Kidney epithelial cell (primary cell): ENCODE measurements at places on chromosomes 3 and 15. TPM values are rescaled to one million over a fixed set of nuclear protein-coding genes. Genes with fewer than 3 reads are reported as not detected.

DNA sequence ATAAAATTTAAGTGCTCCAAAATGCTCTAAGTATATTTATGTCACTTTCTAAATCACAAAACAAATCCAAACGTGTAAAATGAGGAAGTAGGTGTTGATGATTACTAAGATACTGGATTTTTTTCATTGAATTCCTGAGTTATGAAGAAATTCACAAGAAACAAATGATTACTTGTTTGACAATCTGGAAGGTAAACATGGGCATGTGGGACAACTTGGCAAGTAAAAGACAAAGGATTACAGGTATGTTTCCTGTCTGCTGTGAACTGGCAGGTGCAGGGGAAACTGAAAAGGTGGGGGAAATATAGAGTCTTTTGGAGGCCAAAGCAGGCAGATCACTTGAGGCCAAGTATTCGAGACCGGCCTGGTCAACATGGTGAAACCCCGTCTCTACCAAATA lies 252.7 kb upstream of the AZI2 start:
- no peak for DNase-seq

GRCh38 chr3:2023959-2024358 lies 74.7 kb upstream of the CNTN4 start:
- peak; percentile 34 for DNase-seq

- peak; percentile 21 for DNase-seq
Measured at GRCh38 chr3:87503900-87504498, 227.6 kb upstream of the POU1F1 start.

- no peak for DNase-seq
Measured at GRCh38 chr3:164479406-164479805, 598.9 kb downstream of the SI start.

GRCh38 chr15:70222606-70223005 lies 124.9 kb upstream of the TLE3 start:
- no peak for DNase-seq

SERPINI1 gene
- total RNA-seq = 1.9 and 2.4 TPM in 2 replicates

DNA sequence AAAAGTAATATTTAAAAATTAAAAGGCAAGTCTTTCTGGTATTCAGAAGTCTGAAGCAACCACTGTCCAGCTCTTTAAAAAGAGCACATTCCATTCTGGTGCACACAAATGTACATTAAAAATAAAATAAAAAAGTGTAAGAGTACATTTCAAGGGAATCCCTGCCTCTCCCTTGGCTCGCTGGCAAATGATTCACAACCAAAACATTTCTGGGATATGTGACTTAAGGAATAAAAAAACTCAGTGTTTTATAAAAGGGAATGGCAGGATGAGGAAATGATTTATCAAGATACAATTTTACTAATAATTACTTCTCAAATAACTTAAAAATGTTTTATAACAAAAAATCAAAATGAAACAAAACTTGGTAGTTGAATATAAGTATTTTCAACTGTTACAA lies 23.8 kb upstream of the ANXA2 start:
- no peak for DNase-seq

DNA sequence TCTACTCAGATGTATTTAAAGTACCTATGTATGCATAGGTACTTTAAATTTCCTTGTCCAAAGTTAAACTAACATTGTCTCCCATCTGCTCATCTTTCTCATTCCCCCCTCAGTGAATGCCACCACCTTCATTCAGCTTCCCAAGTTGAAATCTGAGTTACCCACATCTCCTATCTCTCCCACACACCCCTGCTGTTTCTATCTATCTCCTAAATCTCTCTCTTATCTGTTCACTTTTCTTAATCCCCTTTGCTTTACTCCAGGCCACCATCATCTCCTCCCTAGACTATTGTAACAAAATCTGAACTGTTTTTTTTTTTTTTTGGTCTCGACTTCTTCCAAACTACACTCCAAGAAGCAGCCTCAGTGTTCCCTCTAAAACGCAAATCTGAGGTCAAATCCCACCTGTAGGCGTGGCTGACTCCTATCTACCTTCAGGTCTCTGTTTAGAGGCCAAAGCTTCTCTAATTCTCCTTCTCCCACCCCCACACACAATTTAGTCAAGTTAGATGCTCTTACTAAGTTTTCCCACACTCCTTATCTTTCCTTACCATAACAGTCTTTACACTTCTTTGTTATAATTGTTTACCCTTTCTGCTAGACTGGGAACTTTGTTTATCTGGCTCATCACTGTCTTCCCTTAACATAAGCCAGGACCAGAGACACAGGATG lies 3.5 kb upstream of the NEO1 start:
- DNase-seq = no peak

- DNase-seq = no peak
Measured at GRCh38 chr15:99507504-99508310, 58.1 kb upstream of the MEF2A start.

DNA sequence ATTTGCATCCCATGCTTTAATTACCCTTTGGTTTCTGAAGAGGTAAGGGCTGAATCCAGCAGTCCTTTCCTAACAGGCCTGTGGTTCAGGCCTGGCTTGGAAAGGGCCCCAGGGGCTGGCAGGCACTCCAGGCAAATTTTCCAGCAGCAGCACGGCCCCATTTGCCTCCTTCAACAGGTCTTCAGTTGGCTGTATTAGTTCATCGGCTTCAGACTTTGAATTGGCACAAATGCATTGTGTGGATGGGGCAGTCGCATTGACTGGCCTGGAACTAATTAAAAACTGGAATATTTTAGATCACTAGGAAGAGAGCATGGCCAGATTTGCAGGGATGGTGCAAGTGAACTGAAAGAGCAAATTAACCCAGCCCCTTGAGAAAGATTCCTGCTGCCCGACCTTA lies 207.8 kb upstream of the MCTP2 start:
- DNase-seq = no peak

DNA sequence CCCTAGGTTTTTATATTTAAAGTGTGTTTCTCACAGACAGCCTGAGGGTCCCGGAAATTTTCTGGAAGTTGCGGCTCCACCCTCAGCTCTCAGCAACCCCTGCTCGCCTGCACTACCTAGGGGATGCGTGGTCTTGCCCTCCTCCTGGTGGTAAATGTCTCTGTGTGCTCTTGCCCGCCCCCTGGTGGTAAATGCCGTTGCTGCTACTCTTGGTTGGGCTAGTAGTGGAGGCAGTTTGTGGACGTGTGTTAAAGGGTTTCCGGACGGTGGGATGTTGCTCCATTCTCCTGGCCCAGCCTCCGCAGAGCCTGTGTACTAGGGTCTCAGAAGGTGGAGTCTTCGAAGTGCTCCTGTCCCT lies 27.4 kb downstream of the STOML1 start:
- DNase-seq = no peak

NR2E3 gene
- not detected in 2 replicates for total RNA-seq

SH2D7 gene
- not detected in 2 replicates for total RNA-seq

DNA sequence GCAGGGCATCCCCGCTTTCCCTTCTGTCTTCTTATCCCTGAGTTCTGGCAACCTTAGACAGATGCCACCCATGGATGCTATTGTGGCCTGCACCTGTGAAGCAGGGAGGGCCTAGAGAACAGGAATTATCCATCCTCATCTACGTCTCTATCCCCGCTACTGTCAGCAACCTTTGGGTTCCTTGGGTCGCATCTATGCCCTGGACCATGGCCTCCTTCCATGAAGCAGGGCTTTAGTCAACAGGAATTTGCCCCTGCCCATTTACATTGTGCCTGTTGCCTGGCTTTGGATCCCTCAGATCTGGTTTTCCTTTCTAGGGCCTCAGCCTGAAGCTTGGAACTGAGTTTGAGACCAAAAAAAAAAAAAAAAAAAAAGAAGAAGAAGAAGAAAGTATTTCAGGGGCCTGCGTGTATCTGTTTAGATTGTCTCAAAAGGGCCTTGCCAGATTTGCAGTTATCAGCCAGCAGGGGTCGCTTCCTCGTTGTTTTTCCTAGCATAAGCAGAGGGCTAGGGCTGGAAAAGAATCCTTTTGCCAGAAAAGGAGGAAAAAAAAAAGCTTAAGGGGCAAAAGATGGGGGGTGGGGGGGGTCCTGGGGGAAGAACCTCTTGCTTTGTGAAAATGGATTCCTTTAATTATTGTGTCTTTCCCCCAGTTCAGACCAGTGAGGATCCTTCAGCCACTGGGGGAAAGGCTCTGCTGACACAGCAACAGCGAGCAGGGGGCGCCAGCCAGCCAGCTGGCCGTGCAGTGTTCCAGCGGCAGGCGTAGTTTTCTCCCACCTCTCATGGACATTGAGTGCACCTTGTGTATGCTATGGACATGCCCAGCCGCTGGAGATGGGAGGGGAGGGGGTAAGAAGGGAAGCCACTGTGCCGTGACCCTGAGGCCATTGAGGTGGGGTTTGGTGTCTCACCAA lies 65.7 kb upstream of the ALDH1L1 start:
- no peak for DNase-seq

DNA sequence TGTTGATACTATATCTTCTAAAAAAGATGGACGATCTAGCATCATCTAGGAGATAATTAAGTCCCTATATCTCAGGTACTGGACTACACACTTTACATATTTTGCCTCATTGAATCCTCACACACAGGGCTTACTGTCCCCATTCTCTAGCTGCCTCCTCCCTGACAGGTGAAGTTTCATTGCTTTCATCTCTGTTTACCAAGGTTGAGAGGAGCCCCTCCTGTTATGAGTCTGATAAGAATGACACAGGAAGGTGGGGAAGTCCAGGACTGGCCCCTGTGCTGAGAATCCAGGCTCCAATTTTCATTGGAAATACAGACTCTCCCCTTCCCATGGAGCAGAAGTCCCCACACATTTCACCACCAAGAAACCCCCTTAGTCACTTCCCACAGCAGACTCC lies 105.2 kb downstream of the XXYLT1 start:
- no peak for DNase-seq

DNA sequence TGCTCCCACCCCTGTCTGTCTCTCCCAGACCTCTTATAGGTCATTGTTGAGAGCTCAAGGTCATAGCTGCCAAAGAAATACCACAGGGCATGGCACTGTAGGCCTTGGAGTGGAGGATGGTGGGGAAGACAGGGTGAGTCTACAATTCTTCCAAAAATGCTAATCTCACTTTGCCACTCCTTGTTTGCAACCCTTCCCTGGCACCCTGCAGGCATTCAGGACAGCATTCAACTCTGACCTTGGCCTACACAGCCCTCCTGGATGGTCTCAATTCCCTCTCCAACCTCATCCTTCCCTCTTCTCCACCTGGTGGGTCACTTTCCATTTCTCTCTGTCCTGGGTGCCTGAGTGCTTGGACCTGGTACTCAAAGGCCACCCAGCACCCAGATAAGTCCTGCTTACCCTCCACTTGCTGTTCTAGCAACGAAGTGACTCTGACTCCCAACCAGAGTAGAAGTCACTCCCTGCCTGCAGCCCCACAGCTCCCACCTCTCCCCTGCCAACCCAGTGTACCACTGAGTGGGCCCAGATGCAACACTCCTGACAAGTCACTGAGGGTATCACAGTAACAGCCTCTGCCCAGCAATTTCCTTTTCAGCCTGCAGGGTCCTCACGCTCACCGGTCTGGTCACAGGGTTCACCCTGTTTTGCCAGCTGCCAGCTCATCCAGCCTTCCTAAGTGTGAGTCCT lies 36.6 kb downstream of the AMOTL2 start:
- DNase-seq = no peak

DNA sequence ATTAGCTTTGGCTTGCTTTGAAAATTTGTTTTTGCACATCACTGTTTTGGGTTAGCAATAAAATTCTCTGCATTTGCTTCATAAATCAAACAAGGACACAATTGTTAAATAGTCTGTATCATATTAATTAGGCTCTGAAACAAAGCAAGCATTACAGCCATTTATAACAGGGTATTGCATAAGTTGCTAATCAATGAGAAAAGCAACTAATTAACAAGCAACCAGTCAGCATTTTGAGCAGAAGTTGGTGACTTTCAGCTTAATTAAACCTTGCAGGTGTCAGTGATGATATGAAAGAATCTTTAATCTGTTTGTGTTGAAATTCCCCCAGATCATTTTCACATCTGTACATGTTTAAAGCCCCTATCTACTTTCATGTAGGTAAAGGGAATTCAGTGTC lies 495.1 kb downstream of the IL5RA start:
- DNase-seq = no peak

DNA sequence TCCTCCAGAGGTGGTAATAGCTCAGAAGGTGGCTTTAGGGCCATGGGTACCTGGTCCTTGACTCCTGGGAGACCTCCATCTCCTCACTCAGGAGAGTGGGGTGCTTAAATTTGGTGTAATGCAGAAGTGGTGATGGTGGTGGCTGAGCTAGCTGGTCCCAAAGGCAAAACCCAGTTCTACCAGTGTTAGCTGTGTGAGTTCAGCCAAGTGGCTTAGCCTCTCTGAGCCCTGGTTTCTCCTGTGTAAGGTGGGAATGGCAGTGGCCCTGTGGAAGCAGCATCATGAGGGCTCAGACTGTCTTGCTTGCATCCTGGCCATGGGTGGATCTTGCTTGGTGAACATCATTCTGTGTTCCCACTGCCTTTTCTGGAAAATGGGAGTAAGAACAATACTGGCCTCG lies 9.4 kb downstream of the SEMA3F start:
- DNase-seq = no peak

- DNase-seq = peak; percentile 23
Measured at GRCh38 chr3:153069598-153070510, 92.2 kb upstream of the RAP2B start.

CBLB gene
- 15.1 and 27.2 TPM in 2 replicates for total RNA-seq

DNA sequence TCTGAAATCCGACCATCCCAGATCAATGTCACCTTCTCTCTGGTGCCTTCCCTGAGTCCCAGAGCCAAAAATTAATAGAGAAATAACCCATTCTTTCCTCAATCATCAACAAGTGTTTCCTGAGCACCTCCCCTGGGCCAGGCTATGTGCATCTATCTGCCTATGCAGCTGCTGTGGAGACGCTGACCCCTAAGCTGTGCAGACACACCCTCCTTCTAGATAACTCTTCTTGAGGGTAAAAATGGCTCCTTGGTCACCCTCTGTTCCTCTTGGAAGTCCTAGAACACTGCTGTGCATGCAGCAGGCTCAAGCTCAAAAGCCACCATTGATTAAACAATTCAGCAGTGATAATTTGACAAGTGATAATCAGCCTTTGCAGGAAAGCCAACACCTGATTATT lies 18.4 kb downstream of the CA12 start:
- no peak for DNase-seq

DNA sequence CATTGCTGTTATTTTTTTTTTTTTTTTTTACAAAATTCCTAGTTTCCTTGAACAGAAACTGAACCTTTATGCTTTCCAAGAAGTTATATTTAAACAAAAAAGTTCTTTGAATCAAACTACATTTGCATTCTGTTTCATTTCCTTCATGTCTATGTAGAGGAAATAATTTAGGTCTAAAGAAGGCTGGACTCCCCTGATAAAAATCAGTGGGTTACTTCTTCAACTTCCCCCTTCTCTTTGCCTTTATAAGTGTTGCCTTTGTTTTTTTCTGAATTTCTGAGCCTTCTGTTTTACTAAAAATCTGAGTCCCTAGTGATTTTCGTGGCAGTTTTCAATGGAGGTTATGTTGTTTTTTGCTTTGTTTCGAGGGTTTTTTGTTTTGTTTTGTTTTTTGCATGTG lies 152.8 kb downstream of the CHDH start:
- no peak for DNase-seq

DNA sequence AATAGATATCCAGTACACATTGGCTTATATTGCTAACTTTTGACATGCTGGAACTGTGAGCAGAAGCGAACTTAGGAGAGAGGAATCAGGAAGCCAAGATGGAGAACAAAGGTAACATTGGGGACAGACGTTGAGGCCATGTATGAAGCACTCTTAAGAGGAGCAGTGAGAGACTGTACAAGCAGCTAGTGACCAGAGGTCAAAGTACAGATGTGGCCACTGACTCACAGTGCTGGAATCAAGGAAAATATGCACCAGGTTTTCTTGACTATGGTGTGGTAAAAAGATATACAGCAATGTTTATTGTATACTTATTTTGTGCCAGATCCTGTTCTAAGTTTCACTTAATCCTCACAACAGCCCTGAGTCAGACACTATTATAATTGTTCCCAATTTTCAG lies 2.0 kb upstream of the IL20RB start:
- peak; percentile 64 for DNase-seq
